ENCODE measurements at places on chromosomes 5 and 9.

DNA sequence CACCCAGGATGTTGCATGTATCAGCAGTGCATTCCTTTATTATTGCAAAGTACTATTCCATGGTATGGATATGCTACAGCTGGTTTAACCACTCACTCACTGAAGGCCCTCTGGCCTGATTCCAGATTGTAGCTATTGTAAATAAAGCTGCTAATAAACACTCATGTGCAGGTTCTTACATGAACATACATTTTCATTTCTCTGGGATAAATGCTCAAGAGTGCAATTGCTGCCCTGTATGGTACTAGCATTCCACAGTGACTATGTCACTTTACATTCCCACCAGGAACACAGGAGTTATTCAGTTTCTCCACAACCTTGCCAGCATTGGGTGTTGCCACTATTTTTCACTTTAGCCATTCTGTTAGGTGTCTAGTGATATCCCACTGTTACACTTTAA lies 267.6 kb downstream of the SPOCK1 start:
- peak; percentile 14 for DNase-seq

GRCh38 chr5:14249258-14250082 lies 106.3 kb downstream of the TRIO start:
- DNase-seq = no peak

DNA sequence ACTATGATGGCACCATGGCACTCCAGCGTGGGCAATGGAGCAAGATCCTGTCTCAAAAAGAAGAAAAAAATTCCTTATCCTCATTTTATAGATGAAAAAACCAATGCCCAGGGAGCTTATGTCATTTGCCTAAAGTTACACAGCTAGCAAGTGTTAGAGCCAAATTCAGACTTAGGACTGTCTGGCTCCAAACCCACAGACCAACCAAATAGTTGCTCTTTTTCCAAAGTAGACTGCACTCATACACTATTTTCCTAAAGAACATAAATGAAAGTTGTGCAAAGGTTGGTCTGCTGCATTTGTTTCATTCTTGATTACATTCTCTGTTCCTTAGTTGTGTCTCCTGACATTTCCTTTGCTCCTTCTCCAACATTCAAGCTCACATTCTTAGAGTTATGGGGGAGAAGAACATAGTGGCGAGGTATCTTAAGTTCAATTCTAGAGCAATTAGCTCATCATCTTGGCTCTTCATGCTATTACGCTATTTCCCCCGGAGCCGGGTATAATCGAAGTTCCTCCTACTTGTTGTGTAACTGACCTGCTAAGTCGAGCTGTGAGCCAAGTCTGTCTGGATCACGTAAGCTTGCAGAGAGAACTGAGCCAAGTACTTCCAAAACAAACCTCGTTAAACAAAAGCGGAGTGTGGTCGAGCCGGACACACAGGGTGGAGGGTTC lies 138.3 kb downstream of the RFK start:
- DNase-seq = peak; percentile 87

- DNase-seq = no peak
Observed at GRCh38 chr9:20837166-20837565, 153.1 kb downstream of the FOCAD start.

DNA sequence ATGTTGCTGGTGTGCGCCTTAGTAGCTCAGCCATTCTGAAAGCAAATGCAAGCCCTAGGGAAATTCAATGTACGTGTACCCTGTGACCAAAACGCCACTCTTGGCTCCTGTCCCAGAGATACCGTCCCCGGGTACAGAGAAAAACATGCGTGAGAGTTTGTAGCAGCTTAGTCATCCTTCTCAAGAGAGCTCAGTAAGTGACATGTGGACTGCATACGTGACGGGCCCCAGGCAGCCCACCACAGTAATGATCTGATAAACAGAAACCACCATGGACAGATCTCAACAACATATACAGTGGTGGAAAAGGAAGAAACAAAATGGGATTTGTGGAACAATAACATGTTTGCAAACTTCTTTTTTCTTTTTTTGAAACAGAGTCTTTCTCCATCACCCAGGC lies 45.1 kb downstream of the S1PR3 start:
- DNase-seq = no peak

GRCh38 chr9:96612105-96612965 lies 7.3 kb downstream of the CDC14B start:
- DNase-seq = peak; percentile 87

- DNase-seq = no peak
Observed at GRCh38 chr9:113463418-113464285, at the start of gene RGS3. TSS of gene RGS3 (plus strand) at chr9:113463727. CDS start at chr9:113463803, 76 bp downstream.

- DNase-seq = no peak
Observed at GRCh38 chr9:7150153-7150890, 392.5 kb downstream of the KDM4C start.

DNA sequence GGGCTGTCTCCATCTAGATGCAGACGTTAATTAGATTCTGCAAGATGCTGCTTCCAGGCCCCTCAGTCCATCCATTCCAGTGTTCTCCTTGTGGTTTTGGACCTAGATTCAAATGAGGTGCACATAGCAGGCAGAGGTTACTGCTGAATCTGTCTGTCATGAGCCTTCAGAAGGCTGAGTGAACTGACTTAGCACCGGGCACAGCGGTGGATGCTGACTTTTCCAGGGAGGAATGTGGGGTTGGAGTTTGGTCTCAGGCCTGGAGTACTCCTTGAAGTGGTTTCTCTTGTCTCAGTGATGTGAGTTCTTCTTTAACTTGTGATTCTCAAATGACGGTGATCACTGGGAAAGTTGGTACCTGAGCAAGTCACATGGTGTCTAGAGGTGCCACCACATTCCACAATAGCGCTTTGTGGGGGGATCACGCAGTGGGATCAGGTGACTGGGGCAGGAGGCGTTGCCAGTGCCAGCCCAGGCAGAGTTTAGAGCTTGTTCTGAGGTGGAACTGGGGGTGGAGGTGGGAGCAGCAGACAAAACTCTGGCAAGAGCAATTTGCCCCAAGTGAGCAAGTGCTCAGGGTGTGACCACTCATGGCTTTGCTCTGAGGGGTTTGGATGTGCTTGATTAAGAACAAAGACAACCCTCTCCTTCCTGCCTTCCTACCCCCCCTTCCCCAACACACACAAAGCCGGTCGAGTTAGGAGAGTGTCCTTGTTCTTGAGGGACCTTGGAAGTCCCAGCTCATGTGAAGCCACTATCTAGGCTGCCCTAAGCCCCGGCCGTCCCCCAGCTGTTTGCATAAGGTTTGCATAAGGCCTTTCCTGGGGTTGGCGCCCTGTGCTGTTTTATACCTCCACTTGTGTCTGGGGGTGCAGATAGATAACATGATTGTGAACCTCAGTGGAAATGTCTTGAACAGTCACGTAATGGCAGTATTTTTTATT lies 25.1 kb downstream of the JADE2 start:
- DNase-seq = peak; percentile 29

DNA sequence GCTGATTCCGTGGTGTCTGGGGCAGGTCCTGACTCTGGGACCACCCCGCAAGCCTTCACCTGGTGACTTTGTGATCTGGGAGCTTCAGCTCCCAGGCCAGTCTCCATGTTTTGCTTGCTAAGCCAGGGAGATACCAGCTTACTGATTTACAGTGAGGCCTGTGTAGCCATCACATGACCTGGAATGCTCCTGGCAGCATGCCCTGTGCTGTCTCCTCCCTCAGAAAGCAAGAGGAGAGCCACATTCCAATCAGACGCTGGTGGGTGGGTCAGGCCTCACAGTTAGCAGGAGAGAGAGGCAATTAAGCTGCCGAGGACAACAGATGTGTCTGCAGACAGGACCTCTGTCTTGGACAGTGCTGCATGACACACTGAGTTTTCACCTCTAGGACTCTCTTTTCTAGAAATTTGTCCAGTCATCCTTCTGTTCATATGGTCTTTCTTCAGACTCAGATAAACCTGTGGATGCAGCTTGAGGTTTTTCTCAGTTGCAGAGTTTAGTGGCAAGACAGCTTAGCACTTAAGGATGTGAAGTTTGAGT lies 24.4 kb upstream of the GRPEL2 start:
- DNase-seq = peak; percentile 88

DNA sequence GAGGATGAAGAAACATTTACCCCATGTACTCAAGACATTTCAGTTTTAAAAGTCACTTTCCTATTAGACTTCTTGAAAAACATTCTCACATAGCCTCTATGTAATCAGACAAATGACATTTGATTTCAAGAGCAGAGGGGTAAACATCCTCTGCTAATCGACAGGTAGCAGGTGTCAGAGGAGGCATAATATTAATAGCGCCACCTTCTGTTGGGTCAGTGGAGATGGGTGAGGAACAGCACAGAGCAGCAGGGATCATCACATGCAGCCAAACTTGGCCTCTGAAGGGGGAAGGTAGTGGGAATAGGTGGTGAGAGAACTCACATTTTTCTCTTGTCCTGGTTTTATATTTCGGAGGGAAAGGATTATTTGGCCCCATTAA lies 3.3 kb upstream of the LSM11 start:
- DNase-seq = no peak

All from astrocyte of the spinal cord (primary cell).